Activated CD8-positive, alpha-beta memory T cell treated with anti-CD3 and anti-CD28 coated beads, Interleukin-2, amount 10 ng/mL, durations not matched to agents 7 days and 5 days (primary cell): ENCODE measurements at places on chromosomes 7 and 10.

GRCh38 chr10:124044143-124044862 lies 49.1 kb downstream of the CHST15 start:
- no peak for DNase-seq

GRCh38 chr7:85239109-85239508 lies 52.3 kb upstream of the SEMA3D start:
- DNase-seq: no peak

GRCh38 chr7:65974876-65975275 lies 7.1 kb downstream of the GUSB start:
- DNase-seq: no peak

- no peak for DNase-seq
These were observed 137.0 kb downstream of the CCDC7 start for GRCh38 chr10:32582946-32583345.
